ENCODE measurements at places on chromosomes 6 and 20.

DNA sequence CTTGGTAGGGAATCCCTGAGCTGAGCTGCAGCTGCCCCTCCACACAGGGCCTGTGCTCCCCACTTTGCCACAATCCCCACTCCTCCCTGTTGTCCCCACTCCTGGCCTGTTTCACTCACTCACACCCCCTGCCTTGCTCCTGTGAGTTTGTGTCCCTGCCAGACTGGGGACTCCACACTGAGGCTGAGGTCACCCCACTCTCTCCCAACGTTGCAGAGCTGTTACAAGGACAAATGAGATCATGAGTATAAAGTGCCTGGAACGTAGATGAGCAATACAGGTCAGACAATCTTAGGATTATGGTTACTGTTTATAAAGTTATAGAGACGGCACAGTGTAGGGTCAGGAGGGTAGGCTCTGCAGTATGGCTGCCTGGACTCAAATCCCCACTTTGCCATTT lies 426.0 kb upstream of the SULF2 start:
- DNase-seq: no peak

DNA sequence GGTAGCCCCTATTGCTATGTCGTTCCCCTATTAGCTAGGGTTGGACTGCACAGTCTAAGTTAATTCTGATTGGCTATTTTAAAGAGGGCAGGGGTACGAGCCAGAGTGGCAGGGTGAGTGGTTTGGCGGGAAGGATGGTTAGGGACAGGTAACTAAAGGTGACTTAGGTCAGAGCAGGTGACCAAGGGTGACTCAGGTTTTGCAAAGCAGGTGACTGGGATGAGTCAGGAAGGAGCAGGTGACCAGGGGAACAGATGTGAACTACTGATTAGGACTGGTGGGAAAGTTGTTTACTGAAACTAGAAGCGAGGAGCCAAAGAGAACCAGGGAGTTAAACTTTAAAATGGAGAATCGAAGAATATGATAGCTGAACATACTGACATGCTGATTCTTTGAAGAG lies 295.2 kb downstream of the GJA1 start:
- DNase-seq: no peak

- DNase-seq: peak; percentile 86
These were observed 14.2 kb downstream of the FIG4 start for GRCh38 chr6:109705258-109705657.

- DNase-seq: no peak
These were observed 40.8 kb upstream of the NXT1 start for GRCh38 chr20:23309781-23310180.

- no peak for DNase-seq
These were observed 17.2 kb upstream of the ADGRF1 start for GRCh38 chr6:47059216-47059885.

DNA sequence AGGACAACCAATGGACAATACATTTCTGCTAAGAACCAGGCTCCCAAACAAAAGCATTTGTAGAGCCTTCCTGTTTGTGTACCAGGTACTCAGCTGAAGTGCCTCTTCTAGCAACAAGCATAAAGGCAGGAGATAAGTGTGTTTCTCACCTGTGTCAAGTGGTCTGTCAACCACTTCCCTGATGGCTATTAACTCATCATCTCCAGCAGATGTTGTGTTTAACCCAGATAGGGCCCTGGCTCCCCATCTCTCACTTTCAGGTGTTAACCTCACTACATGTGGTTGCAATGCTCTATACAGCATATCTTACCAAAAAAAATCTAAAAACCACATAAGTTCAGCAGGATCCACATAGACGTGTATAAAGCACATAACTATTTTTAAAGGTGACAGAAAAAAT lies 9.6 kb upstream of the IL17A start:
- DNase-seq: no peak

GRCh38 chr20:38191654-38192053 lies 26.6 kb upstream of the TGM2 start:
- peak; percentile 15 for DNase-seq
